ENCODE measurements at places on chromosomes 5 and 9.

GRCh38 chr5:5645198-5645597, 222.7 kb downstream of the ICE1 start:
- DNase-seq: no peak

GRCh38 chr9:129382281-129383018, 204.4 kb upstream of the IER5L start:
- DNase-seq: peak; percentile 20

DNA sequence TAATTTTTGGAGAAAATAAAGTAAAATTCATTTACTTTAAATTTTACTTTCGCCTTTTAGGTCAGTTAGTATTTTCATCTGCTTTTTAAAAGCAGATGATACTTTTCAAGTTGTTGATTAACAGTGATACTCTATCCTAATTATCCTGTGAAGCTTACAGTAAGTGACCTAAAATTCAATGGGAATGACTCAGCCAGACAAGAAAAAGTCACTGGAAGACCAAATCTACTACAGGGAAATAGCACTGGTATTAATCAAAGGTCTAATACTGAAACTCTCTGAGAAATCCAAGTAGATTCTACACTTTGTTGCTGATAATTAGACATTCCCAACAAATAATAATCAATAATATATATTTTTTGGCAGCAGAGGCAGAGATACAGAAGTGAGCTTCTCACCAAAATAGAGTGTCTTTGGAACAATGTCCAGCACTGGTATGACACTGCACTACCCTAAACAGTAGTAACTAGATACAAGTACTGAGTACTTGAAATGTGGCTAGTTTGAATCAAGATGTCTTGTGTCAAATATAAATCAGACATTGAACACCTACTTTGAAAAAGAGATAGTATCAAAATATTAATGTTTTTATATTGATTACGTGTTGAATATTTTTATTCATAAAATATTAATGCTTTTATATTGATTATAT, 22.8 kb upstream of the ELL2 start:
- no peak for DNase-seq

DNA sequence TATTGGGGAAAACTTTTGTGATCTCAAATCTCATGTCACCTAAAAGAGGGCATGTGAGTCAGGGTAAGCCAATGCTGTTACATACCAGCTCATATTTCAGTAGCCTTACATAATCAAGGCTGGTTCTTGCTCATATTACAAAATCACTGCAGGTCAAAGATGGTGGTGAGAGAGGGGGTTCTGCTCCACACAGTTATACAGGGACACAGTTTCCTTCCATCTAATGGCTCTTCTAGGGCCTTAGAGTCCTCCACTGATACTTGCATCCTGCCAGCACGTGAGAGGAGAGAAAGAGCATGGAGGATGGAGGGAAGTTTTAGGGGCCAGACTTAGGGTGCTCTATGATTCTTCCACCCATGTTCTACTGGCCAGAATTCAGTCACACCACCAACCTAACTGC, 130.0 kb downstream of the LIFR start:
- DNase-seq: no peak

DNA sequence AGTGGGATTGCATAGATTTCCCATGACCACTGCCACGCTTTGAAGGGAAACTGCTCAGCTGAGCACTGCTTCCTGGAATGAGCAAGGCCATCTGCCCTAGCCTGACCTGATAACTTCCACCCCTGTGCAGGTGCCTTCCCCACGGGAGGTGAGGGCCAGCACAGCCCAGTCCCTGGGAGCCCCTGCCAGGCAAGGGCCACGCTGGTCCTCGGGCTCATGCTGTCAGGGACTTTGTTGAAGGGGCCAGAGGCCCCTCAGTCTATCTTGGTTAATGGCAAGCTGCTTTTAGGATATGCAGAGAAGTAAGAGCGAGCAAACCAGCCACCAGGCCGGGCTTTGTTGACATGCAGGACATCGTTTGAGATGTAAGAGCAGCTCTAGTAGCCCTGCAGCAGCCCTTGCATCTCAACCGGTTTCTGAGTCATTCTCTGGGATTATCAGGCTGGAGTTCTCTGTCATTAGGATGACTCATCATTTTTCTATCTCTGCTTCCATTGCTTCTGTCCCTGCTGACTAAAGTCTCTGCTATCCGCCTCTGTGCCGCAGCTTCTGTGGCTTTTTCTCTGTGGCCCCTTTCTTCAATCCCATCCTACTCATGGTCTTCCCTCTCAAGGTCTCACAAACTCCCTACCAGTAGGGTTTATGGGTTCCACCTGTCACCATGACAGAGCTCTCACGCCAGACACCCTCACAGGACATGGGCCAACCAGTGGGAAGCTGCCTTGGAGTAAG, 30.6 kb upstream of the IQGAP2 start:
- no peak for DNase-seq

- no peak for DNase-seq
Measured at GRCh38 chr5:136375920-136376319, 10.6 kb upstream of the TRPC7 start.

GRCh38 chr5:77308154-77308960, 97.9 kb downstream of the PDE8B start:
- no peak for DNase-seq

DNA sequence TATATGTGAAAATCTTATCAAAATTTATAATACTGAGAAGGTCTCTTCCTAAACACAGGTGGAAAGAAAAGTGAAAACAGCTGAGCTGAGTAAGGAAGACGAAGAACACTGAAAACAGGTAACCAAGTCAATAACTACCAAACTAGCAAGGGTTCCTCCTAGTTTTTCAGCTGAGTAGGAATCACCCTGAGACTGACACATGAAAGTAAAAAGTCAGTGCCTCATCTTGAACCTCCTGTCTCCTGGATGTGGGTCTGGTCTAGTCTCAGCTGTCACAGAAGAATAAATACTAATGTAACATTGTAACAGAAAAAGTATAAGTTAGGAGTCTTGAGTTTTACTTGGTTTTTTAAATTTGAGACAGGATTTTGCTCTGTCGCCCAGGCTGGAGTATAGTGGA, 121.0 kb downstream of the MEF2C start:
- DNase-seq: no peak

DNA sequence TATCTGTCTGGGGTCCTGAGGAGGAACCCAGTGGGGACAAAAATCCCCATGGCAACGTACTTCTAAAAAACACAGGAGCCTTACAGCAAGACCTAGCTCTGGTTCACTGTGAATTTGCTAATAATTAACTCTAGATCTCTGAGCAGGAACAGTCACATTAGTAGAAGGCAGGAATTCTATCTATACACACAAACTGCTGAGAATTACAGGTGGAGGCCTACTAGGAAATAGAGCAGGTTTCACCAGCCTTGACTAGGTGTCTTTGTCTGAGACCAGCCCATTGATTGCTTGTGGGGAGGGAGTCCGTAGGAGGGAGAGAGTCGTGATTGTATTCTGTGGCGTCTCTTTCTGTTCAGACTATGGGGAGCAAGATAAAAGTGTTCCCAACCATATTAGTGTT, 44.8 kb downstream of the PRLR start:
- DNase-seq: no peak

DNA sequence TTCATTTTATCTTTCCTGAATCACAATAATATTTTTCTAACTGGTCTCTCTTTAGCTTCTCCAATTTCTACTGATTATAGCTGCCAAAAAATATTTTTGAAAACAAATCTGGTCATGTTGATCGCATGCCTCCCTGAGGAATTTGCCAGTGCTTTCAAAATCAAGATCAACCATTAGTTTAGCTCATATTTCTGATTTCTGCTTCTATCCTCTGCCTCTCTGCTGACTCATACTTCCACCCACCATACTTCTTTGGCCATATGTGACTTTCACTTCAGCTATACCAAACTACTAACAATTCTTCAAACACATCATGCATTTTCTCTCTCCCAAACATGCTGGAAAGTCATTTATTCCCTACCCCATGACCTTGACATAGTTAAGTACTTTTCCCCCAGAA, 636.5 kb downstream of the TLE1 start:
- DNase-seq: no peak

GRCh38 chr5:116135344-116135743, 50.5 kb downstream of the COMMD10 start:
- peak; percentile 46 for DNase-seq

GRCh38 chr5:6194261-6194875, 184.0 kb downstream of the MED10 start:
- DNase-seq: no peak

GRCh38 chr5:84430863-84431663, 46.4 kb upstream of the EDIL3 start:
- DNase-seq: no peak

DNA sequence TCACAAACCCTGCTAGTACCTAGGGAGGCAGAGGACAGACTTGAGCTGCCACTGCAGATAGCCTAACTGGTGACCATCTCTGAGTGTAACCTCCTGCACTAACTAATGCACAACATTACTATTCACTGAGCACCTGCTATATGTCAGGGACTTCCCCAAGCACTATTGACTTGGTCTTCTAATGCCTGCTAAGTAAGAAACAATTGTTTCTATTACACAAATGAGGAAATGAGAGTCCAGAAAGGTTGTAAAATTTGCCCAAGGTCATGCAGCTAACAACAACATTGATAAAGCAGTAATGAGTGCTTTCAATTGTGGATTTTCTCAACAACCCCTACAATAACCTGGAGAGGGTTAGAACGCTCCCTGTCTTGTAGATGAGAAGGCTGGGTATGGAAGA, 183.7 kb downstream of the ZNF462 start:
- peak; percentile 48 for DNase-seq

GRCh38 chr5:173035904-173036707, 20.0 kb upstream of the CREBRF start:
- DNase-seq: peak; percentile 62

- DNase-seq: no peak
Measured at GRCh38 chr5:123949807-123950340, 437.9 kb downstream of the CSNK1G3 start.

DNA sequence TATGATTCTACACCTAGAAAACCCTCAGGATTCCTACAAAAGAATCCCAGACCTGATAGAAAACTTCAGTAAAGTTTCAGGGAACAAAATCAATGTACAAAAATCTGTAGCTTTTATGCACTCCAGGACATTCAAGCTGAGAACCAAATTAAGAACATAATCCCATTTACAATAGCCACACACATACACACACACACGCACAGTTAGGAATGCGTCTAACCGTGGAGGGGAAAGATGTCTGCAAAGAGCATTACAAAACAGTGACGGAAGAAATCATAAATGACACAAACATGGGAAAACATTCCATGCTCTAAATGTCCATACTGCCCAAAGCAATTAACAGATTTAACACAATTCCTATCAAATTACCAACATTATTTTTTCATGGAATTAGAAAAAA, 51.4 kb upstream of the CAST start:
- DNase-seq: no peak

GRCh38 chr9:98942906-98943681, 613 bp upstream of the COL15A1 start:
- DNase-seq: no peak

GRCh38 chr5:166860426-166860825, 1431.0 kb upstream of the WWC1 start:
- no peak for DNase-seq

GRCh38 chr5:3538886-3539285, 56.7 kb upstream of the IRX1 start:
- DNase-seq: no peak

- DNase-seq: no peak
Measured at GRCh38 chr9:117682955-117683710, 21.1 kb upstream of the TLR4 start.

DNA sequence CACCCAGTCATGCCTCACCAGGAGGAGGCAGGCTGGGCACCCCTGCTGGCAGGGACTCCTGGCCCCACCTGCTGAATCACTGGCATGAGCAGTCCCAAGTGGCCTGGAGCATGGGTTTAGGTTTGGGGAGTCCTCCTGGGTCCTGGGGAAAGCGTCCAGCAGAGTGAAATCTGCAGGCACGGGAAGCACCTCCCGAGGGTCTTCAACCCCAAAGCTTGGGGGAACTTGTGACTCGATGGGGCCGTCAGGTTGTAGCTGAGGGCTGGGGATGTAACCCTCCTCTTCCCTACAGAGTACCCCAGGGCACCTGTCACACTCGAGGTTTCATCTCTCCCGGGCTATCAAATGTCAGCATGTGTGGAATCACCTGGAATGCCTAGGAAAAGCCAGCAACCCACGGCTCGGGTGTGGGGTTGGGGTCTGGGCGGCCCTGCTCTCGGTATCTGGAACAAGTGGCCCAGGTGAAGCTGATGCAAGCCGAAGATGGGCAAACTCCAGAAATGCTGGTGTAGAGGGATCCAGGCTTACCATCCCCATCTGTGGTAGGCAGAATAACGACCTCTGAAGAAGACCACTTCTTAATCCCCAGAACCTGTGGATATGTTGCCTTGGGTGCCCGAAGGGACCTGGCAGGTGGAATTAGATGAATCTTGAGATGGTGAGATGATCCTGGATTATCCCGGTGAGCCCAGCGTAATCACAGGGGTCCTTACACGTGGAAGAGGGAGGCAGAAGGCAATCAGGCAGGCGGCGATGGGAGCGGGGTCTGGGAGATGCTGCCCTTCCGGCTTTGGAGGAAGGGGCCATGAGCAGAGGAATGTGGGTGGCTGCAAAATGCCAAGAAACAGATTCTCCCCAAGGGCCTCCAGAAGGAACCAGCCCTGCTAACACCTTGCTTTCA, 6.1 kb upstream of the RASGEF1C start:
- DNase-seq: no peak

GRCh38 chr9:126317513-126317912, 9.1 kb upstream of the MVB12B start:
- DNase-seq: no peak

DNA sequence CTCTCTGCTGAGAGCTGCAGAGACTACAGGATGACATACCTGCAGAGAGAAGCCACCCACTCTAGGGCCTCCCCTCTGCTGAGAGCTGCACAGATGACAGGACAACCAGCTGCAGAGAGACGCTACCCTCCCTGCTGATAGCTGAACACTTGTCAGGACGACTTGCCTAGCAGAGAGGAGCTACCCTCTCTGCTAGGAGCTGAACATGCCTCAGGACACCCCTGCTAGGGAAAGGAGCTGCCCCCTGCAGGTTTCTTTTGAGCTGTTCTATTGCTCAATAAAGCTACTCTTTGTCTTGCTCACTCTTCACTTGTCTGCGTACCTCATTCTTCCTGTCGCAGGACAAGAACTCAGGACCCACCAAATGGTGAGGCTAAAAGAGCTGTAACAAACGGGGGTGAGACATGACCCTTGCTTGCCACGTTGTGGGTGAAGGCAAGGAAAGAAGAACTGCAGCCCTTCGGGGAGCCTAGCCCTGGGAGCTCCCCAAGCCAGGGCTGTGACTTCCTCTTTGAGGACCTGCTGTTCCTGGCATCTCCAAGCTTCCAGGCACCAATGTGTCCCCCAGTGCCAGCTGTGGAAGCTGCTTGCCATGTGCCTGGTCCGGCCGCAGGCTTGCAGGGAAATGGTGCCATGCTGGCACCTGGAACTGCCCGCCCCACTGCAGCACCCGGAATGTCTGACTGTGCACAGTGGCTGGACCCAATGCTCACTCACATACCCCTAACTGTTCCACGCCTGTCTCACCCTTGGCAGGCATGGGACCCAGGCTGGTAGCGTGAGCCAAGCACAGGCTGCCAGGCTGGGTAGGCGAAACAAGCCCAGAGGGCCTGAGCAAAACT, 5.1 kb upstream of the TESK1 start:
- no peak for DNase-seq

- DNase-seq: no peak
Measured at GRCh38 chr9:111197256-111197655, 132.8 kb downstream of the OR2K2 start.

All from GM10248 (cell line).